ENCODE measurements at places on chromosomes 16 and 17. TPM values are rescaled to one million over a fixed set of nuclear protein-coding genes. Genes with fewer than 3 reads are reported as not detected.

Gene ARSG
- total RNA-seq = 11.2 TPM

Gene TSNAXIP1
- 8.8 TPM for total RNA-seq

DNA sequence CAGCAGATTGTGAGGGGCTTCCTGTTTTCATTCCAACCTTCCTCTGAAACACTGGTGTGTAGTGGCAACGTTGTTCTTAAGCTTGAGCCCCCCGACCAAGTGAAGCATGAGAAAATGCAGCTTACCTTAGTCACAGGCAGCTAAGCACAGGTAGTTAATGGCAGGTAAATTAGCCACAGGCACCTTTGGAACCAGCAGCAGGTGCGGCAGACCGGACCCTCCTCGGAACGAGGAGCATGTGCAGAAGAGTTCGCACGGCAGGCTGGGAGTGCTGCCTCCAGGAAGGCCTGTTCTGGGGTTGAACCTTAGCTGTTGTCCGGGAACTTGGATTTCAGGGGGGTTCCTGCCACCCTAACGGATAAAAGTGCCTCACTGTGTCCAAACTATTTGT is 7.2 kb upstream of the IRF8 start:
- DNase-seq = no peak

DNA sequence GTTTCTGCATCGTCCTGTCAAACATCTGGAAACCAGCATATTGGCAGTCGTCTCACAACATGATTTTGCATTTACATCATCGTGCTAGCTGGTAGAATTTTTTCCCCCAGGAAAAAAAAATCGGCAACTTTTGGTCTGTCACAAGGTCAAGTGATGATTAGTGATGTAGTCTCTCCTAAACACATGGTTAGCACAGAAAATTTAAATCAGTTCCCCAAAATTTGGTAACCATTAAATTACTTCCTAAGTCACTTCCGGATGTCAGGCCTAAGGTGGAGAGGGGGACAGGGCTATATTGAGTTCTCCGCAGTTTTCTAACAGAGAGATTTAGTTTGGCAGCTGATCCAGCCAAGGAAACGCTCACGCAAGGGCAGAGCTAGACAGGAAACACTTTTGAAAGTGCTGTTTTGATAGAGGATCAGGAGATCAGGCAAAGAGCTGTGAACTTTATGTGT is 271.0 kb upstream of the TBX2 start:
- no peak for DNase-seq

DNA sequence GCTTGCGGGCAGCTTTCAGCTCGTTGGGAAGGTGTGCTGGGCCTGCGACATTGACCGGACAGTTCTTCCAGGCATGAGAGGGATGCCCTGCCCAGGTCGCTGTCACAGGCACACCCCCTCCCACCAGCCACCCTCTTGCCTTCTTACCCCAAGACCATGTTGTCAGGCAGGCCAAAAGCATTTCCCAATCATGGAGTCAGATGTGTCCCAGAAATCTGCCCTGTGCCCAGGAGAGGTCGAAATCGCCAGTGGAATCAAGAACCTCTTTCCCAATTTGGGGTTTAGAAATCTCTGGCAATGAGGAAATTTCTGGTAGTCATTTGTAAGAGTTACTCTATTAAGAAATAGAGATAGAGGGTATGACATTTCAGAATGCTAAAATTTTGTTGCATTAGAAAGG is 177.1 kb downstream of the RAB11FIP4 start:
- DNase-seq = no peak

Gene NPIPA8
- total RNA-seq = 3.4 TPM

DNA sequence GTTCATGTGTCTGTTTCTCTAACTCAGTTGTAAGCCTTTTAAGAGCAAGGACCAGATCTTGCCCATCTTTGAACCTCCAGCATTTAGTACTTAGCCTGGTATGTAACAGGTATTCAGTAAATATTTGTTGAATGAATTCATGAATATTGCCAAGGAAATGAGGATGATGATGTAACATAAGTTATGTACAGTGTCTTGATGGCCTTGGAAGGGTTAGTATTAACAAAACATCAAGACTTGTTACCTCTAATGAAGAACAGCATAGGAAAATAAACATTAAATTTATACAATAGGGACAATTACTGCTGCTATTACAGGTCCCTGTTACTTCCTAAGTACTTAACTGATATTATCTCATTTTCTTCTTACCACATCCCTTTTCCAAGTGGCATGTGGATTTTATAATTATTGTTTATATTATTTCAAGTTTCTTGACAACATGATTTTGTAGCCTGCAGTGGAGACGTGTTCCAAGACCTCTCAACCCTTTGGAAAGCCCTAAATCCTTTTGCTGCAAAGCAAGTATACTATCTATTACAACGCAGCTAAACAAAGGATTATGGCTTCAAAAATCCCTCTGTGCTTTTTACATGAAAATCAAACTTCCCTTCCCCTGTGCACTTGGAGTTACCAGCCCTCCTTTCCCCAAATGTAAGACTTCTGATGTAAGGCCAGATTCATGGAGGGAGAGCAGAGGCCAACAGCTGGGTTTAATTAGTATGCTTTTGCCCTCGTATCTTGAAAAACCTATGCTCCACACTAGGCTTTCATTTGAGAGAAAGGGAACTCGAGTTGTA is 77.4 kb upstream of the SMIM36 start:
- no peak for DNase-seq
